Cerebellum (tissue), 4 donors: ENCODE measurements at places on chromosomes 11 and 22. TPM values are rescaled to one million over a fixed set of nuclear protein-coding genes. Genes with fewer than 3 reads are reported as not detected.

DNA sequence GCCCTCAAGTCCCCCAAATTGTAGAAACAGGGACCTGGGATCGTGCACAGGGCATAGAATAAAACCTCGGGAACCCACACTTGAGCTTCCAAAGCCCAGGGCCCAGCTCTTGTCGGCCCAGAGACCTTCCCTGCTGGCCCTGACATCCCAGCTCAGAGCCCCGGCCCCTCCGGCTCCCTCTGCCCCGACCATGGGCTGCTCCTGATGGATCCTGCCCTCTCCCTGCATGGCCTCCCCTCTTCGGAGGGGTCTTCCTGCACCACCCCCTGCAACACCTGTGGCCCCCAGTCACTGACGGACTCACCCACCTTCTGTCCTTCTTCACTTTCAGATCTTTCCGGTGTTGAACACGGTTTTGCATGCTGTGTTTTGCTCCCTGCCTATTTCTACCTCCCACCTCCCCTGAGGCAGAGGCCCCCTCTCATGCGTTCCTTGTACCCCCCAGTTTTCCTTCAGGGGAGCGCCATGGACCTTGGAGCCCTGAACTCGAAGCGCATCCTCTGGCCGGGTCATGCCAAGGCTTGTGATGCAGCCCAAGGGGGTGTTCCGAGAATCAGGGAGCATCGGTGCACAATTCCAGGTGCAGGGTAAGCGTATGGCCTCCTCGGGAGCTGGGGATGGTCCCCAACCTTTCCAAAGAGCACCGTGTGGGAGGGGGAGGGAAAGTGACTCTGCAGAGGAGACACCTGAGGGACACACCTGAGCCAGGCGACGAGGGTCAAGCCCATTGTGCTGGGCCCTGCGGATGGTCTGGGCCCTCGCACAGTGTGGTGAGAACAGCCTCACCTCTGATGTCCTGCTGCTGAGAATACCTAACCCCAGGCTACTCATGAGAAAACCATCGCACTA, 666.4 kb downstream of the BRD1 start:
- no peak for DNase-seq

- DNase-seq, result no peak
These were observed 706 bp upstream of the SCYL1 start for GRCh38 chr11:65524014-65524740.

DNA sequence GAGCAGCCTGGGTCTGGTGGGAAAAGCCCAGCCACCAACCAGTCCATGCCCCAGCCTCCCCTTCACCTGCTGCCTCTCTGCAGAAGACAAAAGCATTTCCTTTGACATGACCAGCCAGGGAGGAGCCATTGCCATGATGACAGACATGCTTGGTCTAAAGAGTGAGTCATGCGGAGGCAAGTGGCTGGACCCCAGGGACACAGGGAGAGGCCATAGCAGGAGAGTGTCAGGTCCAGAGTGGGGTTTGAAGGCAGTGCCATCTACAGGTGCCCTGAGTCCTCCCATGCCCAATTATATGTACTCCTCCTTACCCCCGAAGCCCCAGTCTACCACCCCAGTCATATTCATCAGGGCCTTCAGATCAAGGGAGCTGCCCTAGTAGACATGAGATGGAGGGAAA, 67.4 kb downstream of the SCN3B start:
- DNase-seq, result no peak

GRCh38 chr22:30204742-30205111, 41.8 kb downstream of the LIF start:
- no peak for DNase-seq

GRCh38 chr11:36361472-36361871, 65.4 kb downstream of the PRR5L start:
- DNase-seq, result no peak

- no peak for DNase-seq
These were observed 24.2 kb upstream of the ANKK1 start for GRCh38 chr11:113363406-113363805.

GRCh38 chr11:18836417-18836816, 44.8 kb upstream of the PTPN5 start:
- DNase-seq, result no peak

- no peak for DNase-seq
These were observed 8.7 kb downstream of the IFT27 start for GRCh38 chr22:36767035-36767775.

DNA sequence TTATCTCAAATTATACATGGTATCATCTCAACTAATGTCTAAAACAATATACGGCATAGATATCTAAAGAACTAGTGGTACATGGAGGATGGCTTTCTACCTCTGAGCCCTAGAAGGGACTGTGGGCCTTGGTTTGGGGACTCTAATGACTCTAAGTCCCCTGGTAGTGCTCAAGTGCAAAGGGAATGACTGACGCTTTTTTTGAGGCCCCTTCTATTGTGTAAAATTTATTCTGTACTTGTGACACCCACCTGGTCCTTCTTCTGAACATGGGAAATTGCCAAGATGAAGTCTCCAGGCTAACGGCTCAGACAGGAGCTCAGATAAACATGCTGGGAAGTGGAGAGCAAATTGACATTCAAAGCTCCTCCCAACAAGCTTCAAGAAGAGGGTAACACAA, 53.4 kb upstream of the IGLL5 start:
- no peak for DNase-seq

GRCh38 chr22:46934746-46935491, 172.5 kb downstream of the TBC1D22A start:
- DNase-seq, result no peak

- no peak for DNase-seq
These were observed 79.7 kb upstream of the HORMAD2 start for GRCh38 chr22:30000566-30000965.

GRCh38 chr11:45930031-45930794, 7.8 kb downstream of the LARGE2 start:
- DNase-seq, result no peak

DNA sequence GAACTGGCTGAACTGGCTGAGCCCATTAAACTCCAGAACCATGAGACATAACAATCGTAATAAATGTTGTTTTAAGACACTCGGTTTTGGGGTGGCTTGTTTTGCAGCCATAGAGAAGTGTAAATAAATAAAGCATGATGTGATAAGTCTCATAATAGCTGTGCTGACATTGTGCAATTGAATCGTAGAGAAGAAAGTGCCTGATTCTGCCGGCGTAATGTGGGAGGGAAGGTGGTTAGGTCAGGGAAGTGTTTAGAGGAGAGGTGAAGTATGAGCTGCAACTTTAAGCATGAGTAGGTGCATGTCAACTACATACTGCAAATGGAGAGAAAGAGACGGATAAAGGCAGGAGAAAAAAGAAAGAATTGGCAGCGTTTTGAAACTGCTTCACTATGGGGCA, 217.1 kb downstream of the BLID start:
- no peak for DNase-seq

DNA sequence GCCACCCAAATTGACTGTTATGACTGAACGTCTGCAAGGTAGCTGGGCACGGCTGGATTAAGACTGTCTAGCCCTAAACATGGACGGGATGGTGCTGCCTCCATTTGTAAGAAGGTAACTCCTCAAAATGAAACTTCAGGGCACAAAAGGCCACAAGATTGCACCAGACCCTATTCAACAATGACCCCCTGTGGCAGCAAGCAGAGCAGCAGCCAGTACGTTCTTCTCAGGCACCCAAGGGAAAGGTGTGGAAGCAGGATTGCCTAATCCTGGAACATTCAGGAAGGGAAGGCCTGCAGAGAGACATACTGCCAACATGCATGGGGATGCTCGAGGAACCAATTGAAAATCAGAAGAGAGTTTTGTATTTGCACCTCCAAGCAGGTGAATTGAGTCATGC, 4.5 kb upstream of the TBX10 start:
- no peak for DNase-seq

DNA sequence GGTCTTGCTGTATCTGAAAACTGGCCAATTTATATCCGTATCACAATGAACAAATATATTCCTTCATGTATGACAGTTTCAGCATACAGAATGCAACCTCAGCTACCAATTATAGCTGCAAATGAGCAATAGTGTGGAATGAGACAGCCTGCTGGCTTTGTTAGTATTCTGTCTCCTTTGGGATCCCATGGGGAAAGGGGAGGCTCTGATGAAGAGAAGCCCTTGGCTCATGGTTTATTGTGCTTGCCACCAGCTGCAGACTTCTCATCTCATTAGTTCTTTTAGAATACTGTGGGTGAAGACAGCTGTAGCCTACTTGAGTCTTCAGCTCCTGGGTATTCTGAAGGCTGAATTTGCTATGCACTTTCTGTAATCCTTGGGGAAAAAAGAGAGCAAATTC, 42.4 kb downstream of the PITPNB start:
- no peak for DNase-seq

The MFRP gene
- not detected for total RNA-seq

The GSTT2B gene
- 0.36 TPM for total RNA-seq

The TTLL1 gene
- 26.4 TPM for total RNA-seq

The OR10D3 gene
- total RNA-seq, result not detected

The SREBF2 gene
- 73.8 TPM for total RNA-seq

The NXPE1 gene
- total RNA-seq, result not detected

The CNGA4 gene
- total RNA-seq, result 0.36 TPM

The TMEM191C gene
- 5.6 TPM for total RNA-seq
